ENCODE measurements at places on chromosomes 1 and 21. TPM values are rescaled to one million over a fixed set of nuclear protein-coding genes. Genes with fewer than 3 reads are reported as not detected.

Gene WNT2B
- not detected for total RNA-seq

Gene FCER1G
- 0.81 TPM for total RNA-seq

Gene VHLL
- total RNA-seq = not detected

Gene RGS13
- total RNA-seq = not detected

Gene OR2AK2
- not detected for total RNA-seq

Gene SIM2
- total RNA-seq = not detected

Gene PTPN22
- 54.0 TPM for total RNA-seq

Gene C1QA
- total RNA-seq = not detected

Gene COPA
- 118 TPM for total RNA-seq

Gene TRIM46
- total RNA-seq = 5.8 TPM

Gene KCNT2
- total RNA-seq = not detected
